ENCODE measurements at places on chromosomes 1 and 21. TPM values are rescaled to one million over a fixed set of nuclear protein-coding genes. Genes with fewer than 3 reads are reported as not detected.

- no peak for DNase-seq
Measured at GRCh38 chr1:203270448-203270847, 34.9 kb upstream of the BTG2 start.

DNA sequence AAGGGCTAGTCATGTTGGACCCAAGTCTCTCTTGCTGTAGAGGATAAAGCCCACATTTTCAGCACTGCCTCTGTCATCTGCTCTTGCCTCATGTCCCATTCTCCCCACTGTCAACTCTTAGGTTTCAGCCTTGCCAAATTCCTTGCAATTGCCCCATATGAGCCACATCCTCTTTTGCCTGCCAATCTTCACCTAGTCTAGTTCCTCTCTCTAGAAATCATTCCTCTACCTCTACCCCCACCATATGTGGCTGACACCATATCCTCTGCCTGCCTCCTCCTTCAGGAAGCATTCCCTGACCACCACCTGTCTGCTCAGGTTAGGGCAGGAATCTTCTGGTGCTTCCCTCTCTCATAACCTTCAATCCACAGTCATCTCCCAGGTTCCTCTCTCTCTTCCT, 38.2 kb downstream of the SLC9A1 start:
- peak; percentile 14 for DNase-seq

DNA sequence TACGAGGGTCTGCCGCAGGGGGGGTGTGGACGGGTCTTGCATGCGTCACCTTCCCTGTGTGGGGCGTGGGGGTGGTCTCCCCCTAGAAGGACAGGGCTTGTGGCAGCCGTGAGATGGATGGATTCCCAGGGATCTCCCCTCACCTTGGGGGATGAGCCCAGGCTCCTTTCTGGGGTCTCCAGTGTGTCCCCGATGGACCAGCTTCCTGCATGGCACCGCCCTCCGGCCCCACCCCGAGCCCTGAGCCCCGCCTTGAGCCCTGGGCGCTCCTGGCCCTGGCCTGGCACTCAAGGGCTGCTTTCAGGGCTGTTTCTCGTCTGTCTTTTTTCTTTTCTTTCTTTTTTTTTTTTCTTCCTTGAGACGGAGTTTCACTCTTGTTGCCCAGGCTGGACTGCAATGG, 59.5 kb downstream of the SKI start:
- no peak for DNase-seq

DNA sequence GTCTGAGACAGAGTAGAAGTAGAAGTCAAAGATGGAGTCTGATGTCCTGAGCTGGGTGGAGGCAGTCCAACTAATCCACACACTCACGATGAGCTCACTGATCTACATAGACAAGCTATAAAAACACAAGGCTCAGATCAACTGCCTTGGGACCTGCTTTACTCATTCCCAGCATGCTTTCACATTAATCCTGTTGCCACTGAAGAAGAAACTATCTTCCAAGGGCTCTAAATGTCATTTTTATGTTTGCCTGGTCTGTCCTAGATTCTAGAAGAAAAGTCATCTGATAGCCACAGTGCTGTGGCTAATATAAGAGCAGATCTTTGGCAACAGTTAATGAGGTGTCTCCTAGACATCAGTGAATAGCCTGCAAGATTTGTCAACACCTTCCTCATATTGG, 522.7 kb downstream of the NUF2 start:
- peak; percentile 54 for DNase-seq

GRCh38 chr1:30912224-30912623, 3.7 kb upstream of the SDC3 start:
- DNase-seq: no peak

DNA sequence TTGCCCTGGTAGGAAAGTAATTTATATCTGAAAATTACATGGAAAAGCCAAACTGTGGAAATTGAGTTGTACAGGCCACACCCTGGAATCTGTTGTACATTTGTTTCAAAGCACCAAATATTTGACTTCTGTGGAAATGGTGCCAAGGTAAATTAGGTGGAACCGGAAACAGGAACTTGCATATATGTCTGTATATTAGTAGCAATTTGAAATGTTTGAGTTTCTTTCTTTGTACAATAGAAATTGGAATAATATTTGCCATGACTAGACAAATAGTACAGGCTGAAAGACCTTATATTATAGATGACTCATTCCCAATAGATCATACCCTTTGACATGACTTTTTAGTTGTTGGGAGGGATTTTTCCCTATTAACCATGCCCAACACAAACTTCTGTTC, 10.5 kb upstream of the TAF1A start:
- DNase-seq: no peak

- DNase-seq: peak; percentile 77
Measured at GRCh38 chr1:94327001-94327690, 89.8 kb upstream of the ARHGAP29 start.

DNA sequence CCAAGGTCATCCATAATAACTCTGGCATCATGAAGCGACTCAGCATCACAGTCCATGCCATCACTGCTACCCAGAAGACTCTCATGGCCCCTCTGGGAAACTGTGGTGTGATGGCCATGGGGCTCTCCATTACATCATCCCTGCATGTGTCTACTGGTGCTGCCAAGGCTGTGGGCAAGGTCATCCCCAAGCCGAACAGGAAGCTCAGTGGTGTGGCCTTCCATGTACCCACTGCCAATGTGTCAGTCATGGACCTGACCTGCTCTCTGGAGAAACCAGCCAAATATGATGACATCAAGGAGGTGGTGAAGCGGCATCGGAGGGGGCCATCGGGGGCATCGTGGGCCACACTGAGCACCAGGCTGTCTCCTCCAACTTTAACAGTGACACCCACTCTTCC, 65.1 kb upstream of the ARHGAP29 start:
- DNase-seq: no peak

DNA sequence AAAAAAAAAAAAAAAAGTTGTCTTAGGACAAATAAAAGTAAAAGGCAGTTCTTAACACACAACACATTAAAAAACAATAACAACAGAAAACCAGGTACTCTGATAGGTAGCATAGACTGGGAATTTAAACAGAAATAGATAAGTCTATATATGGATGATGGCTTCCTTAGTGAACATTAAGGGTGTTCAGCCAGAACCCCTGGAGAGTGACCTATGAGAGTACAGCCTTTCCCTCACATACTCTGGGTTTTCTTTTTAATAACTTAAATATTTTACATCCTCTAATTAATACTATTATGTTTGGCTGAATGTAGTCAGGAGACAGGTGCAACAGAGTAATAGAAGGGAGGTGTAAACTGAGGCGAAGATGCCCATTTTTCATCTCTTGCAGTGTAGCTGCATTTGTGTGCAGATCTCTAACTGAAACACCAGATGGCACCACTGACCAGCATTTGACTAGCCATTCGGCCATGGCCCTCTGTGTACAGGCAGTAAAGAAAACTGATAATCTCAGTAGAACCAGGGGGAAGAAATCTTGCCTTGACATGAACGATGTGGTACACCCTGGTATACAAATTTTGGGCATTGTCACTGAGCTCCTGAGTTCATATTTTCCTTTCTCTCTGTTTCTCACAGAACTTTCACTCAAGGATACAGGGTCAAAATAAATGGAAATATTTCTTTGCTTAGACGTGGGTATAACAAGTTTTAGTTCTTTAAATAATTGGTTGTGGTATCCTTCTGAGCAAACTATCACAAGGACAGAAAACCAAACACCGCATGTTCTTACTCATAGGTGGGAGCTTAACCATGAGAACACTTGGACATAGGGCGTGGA, 7.6 kb downstream of the TTF2 start:
- peak; percentile 45 for DNase-seq

GRCh38 chr21:29124645-29125044, 5.8 kb upstream of the MAP3K7CL start:
- no peak for DNase-seq

DNA sequence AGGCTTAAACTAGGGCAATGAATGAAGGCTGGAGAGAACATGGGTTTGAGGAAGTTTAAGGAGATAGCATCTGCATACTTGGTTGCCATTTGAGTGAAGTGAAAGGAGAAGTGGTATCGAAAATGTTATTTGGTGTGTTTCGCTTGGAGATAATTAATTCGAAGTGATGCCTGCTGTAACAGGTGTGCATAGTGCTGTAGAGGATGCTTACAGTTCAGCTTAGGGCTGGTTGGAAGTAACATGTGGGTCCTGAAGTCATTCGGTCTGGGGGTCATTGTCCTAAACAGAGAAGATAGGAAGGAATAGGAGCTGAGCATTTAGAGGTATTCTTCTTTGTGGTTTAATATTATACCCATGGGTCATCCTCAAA, 301 bp upstream of the NUDT17 start:
- no peak for DNase-seq

GRCh38 chr1:205261946-205262691, 34.4 kb downstream of the TMCC2 start:
- DNase-seq: no peak

Gene TPRG1L
- total RNA-seq: 22.3 TPM

Gene LCE1C
- total RNA-seq: not detected

Gene MIXL1
- not detected for total RNA-seq

Gene GBP3
- 44.9 TPM for total RNA-seq

Gene KRTAP19-3
- not detected for total RNA-seq

Gene ORC1
- 0.26 TPM for total RNA-seq

Gene DCST2
- 0.17 TPM for total RNA-seq

Gene KDF1
- total RNA-seq: not detected

Gene BLZF1
- total RNA-seq: 23.9 TPM

Gene TNNT2
- total RNA-seq: not detected

Gene LHX8
- total RNA-seq: not detected

Gene SLC45A1
- total RNA-seq: 2.3 TPM

Data from fibroblast of lung (primary cell).